Hematopoietic multipotent progenitor cell (in vitro differentiated cells): ENCODE measurements at places on chromosomes 4 and X.

- no peak for DNase-seq
Observed at GRCh38 chr4:110058677-110059076, 139.7 kb downstream of the ELOVL6 start.

GRCh38 chrX:46263494-46263893 is 281.7 kb downstream of the ZNF674 start:
- DNase-seq: no peak

- no peak for DNase-seq
Observed at GRCh38 chrX:38318196-38318595, 9.1 kb downstream of the RPGR start.

GRCh38 chrX:45781901-45782553 is 581.4 kb upstream of the DIPK2B start:
- no peak for DNase-seq

DNA sequence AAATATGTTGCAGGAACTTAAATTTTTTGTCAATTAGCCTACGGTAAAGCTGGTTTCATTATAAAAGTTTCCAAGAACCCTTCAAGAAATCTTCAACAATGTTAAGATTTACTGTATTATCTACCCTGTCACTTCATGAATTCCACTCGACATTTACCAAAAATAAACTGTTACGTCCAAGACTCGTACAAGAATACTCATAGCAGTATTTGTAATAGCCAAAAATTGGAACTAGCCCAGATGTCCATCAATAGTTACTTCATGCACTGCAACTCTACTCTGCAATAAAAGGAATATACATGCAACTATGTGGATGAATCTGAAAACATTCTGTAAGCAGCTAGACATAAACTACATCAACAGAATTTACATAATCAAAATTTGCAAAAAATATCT is 13.4 kb downstream of the RBMX start:
- no peak for DNase-seq
